CD4-positive, alpha-beta T cell treated with Interleukin-4 for 1 hour (primary cell): ENCODE measurements at places on chromosomes 6 and 20.

GRCh38 chr6:105501246-105501645, 98.4 kb upstream of the PREP start:
- no peak for DNase-seq

DNA sequence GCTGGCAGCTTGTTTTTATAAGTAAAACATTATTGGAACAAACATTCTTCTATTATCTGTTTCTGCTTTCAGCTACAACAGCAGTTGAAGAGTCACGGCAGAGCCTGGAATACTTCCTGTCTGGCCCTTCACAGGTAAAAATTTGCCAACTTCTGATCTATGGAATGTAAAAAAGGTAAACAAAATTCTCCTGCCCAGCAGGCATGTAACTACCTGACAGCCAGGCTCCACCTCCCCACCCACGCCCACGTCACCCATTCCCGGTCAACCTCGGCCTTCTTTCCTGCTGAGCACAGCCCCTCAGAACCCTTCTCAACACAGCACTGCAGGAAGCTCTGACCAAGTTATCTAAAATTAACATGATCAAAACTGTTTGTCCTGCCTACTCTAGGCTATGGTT, 166.0 kb downstream of the DLL1 start:
- DNase-seq: no peak

- no peak for DNase-seq
Observed at GRCh38 chr20:59017493-59018231, 1.6 kb upstream of the TUBB1 start.

- DNase-seq: no peak
Observed at GRCh38 chr6:157059781-157060180, 263.5 kb downstream of the TMEM242 start.

DNA sequence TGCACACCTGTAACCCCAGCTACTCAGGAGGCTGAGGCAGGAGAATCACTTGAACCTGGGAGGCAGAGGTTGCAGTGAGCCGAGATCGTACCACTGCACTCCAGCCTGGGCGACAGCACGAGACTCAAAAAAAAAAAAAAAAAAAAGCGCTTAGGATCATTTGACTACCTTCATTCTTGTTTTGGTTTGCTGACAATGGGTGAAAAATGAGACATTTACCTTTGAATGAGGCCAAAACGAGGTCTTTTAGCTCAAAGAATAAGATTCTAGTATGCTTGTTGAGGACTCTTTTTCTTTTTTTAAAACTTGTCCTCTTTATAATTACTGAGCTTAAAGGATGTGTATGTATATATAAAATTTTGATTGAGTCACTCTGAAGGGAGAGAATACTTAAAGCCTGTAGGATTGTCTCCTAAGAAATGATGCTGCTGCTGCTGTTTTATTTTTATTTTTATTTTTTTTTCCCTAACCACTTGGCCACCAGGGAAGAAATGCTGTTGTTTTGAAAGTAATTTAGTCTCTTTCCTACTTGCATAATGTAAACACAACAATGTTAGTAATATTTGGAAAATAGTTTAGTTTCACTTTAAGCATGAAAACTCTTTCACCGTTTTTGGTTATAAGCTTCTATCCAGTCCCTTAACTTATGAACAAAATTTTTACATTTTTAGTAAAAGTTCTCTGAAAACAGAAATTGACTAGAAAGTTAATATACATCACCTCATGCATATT, 7.9 kb downstream of the UBR2 start:
- no peak for DNase-seq

DNA sequence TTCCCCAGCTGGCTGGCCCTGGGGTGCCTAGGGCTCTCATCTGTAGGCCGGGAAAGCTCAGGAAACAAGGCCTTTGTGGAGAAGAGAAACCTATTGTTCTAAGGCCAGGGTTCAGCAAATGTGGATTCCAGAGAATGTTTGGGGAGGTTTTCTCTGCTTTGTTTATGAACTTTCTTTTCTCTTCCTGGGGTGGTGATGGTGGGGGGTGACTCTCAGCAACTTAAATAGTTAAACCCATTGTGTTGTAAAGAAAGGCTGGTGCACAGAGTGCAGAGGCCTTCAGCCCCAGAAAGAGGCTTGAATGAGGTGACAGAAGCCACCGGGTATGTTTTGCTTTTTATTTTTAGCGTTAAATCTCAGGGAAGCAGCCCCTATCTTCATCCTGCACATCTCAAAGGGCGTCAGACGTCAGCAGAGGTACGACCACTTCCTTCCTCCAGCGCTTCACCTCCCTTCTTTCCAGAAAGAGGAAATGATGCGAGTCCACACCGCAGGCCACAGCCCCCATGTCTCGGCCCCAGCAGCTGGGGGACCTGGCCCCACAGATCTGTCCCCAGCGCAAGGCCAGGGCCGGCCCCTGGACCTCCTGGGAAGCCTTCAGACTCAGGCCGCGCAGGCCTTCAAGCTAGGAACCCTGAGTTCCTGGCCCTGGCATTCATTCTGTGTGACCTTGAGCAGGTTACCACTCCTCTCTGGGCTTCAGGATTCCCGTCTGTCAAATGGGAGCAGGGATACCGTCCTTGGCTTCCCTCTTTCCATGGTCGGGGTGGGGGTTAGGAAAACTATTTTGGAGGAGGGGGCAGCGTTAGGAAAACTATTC, 605 bp upstream of the PPP1R16B start:
- peak; percentile 92 for DNase-seq
